ENCODE measurements at places on chromosomes 3 and 15.

DNA sequence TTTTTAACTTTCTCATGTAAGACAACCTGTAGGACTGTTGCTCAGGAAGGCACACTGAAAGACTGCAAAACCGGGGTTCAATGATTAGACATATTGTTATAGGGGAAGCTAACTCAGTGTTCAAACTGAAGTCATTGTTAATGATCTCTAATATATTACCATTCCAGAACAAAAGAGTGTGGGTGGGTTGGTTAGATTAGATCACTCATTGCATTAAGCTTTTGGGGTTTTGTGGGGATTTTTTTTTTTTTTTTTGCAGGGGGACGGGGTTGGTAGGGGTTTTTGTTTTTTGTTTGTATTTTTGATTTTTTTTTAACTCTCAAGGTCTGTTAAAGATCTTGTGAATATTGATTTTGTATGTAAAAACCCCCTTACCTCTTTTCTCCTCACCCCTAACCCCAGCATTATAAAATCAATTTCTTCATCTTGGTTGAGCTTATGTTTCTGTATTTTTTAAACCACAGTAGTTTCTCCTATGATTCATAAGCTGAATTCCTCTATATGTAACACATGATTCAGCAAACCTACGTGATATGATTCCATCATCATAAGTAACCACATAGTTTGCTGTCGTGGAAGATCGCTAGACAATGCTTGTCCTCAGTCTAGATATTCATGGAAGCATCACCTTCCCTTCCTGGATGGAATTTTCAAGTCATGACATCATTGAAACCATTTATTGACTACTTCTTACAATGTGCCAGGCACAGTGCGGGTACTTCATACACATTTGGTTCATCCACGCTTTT is 544.1 kb upstream of the MDFIC2 start:
- DNase-seq = no peak

GRCh38 chr3:192896208-192896607 is 21.4 kb downstream of the MB21D2 start:
- no peak for DNase-seq

- no peak for DNase-seq
Observed at GRCh38 chr15:61188168-61188567, 40.9 kb downstream of the RORA start.

GRCh38 chr3:158649791-158650190 is 5.5 kb downstream of the GFM1 start:
- no peak for DNase-seq

GRCh38 chr15:90126022-90126421 is 23.8 kb upstream of the IDH2 start:
- DNase-seq = no peak

GRCh38 chr15:38229705-38230310 is 22.8 kb upstream of the SPRED1 start:
- no peak for DNase-seq

- peak; percentile 94 for DNase-seq
Observed at GRCh38 chr15:74615508-74616365, at the start of gene CLK3. CLK3 (plus strand) TSS chr15:74615836; CDS start chr15:74619197, 3,361 bp downstream.

Data from stimulated activated CD4-positive, alpha-beta T cell treated with anti-CD3 and anti-CD28 coated beads, Interleukin-4, amount 100 ng/mL, for 4 hours (primary cell).